Stimulated activated CD8-positive, alpha-beta memory T cell treated with anti-CD3 and anti-CD28 coated beads, Interleukin-2, amount 100 ng/mL, for 48 hours (primary cell): ENCODE measurements at places on chromosomes 16 and 17.

- DNase-seq: no peak
Measured at GRCh38 chr16:55073830-55074229, 143.2 kb downstream of the IRX5 start.

DNA sequence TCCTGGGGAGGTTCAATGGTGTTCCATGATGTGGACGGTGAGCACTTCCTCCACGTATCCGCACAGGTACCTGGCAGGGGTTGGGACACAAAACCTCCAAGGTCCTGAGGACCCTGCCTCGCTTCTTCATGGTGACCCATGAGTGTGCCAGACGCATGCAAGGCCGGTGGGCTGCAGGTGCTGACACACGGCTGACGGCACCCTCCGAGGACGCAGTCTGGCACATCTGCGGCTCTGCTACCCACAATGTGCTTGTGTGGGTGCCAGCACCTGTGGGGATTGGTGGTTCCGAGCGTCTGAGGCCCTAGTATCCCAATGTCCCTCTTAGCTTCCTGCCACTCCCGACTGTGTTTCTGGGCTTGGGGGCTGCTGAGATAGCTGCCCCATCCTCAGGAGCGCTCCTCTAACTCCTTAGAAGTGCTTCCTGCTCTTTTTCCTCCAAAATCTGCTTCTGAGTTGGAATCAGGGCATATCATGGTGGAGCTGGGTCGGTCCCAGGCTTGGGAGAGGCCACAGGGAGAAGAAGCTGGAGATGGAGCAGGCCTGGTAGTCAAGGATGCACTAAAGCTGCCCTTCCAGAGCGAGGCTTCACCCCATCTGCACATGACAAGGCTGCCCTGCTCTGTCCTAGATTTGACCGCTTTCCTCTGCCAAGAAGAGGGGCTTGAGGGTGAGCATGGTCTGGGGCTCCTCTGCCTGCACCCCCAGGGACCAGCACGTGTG is 1.6 kb downstream of the CYGB start:
- no peak for DNase-seq

- DNase-seq: no peak
Measured at GRCh38 chr17:35906926-35907637, 23.5 kb downstream of the RDM1 start.

DNA sequence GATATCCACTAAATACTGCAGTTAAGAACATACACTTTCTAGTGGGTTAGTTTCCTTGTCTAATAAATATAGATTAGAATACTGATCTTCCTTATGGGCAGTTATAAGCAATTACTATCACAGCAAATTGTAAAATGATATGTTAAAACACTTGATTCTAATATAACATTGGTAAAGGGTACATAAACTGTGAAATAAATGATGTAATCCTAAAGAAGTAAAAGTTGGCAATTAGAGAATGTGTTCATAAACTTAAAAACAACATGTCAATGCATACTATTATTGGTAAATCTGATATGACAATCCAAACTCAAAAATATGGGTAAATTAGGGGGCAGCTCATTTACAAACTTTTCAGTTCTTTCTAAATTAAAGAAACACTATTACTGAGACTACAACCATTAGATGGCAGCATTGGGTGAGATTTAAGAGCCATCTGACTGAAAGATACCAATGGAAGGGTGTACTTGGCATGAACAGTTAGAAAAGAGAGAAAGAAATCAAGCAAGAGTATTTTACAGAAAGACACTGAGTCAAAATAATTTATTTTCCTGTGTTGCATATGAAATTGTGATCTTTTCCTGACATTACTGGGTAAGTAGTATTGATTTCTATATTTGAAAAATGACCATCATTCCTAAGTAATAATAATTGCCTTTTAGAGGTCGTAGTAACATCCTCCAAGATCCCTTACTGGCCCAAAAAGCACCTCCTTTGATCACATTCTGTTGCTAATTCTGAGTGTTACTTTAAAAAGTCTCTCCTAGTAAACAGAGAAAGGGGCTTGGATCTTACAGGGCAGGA is 119.6 kb downstream of the SPAG9 start:
- DNase-seq: no peak

DNA sequence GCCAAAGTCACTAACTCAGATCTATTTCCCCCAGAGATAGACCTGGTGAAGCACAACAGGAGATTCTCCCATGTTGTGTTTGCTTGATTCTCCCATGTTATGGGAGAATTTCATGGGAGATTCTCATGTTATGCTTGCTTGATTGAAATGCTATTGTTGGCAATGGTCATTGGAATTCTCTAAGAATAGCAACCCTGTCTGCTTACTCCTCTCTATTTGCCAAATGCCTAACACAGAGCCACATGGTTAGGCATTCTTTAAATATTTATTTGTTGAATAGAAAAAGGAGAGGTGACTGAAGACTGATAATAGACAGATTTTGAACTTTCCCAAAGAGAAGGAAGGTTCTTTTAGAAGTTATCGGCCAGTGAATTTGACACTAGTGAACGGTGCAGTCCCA is 111.5 kb upstream of the MPHOSPH6 start:
- DNase-seq: no peak

GRCh38 chr16:57386381-57386951 is 14.2 kb downstream of the CX3CL1 start:
- DNase-seq: no peak
